ENCODE measurements at places on chromosomes 3 and 15. TPM values are rescaled to one million over a fixed set of nuclear protein-coding genes. Genes with fewer than 3 reads are reported as not detected.

Gene RHCG
- not detected for total RNA-seq

Gene COL6A5
- total RNA-seq = not detected

Gene TAGLN3
- 0.52 TPM for total RNA-seq

Gene SSUH2
- 0.52 TPM for total RNA-seq

Gene PSMD6
- total RNA-seq = 70.5 TPM

Gene ATP13A5
- total RNA-seq = not detected

Gene PRICKLE2
- 32.9 TPM for total RNA-seq

Gene ZNF80
- total RNA-seq = not detected

Gene CSTA
- 0.52 TPM for total RNA-seq

Gene MEX3B
- 11.0 TPM for total RNA-seq

Gene DPPA2
- total RNA-seq = not detected

Gene DLL4
- 11.5 TPM for total RNA-seq

Gene CD80
- total RNA-seq = 1.0 TPM

Gene REC114
- total RNA-seq = not detected

Gene ITIH3
- 2.1 TPM for total RNA-seq

Gene GOLGA6B
- not detected for total RNA-seq

Gene C3orf80
- not detected for total RNA-seq

Gene CCR9
- 0.52 TPM for total RNA-seq

Gene OIP5
- 3.7 TPM for total RNA-seq

Gene SNX22
- total RNA-seq = 1.0 TPM

Gene PLSCR5
- total RNA-seq = not detected

Gene PYGO1
- 10.4 TPM for total RNA-seq

Gene ESYT3
- total RNA-seq = 14.1 TPM

Gene GXYLT2
- total RNA-seq = 31.8 TPM

Gene TNNC1
- 461 TPM for total RNA-seq
